ENCODE measurements at places on chromosomes 7 and 10. TPM values are rescaled to one million over a fixed set of nuclear protein-coding genes. Genes with fewer than 3 reads are reported as not detected.

The LIPN gene
- not detected for total RNA-seq

The VWA2 gene
- not detected for total RNA-seq

The CRHR2 gene
- total RNA-seq, result not detected

The NEBL gene
- total RNA-seq, result 0.11 TPM

The LIPM gene
- not detected for total RNA-seq

The NCF1 gene
- not detected for total RNA-seq

The HTR7 gene
- total RNA-seq, result 19.6 TPM

The SLC13A4 gene
- total RNA-seq, result not detected

DNA sequence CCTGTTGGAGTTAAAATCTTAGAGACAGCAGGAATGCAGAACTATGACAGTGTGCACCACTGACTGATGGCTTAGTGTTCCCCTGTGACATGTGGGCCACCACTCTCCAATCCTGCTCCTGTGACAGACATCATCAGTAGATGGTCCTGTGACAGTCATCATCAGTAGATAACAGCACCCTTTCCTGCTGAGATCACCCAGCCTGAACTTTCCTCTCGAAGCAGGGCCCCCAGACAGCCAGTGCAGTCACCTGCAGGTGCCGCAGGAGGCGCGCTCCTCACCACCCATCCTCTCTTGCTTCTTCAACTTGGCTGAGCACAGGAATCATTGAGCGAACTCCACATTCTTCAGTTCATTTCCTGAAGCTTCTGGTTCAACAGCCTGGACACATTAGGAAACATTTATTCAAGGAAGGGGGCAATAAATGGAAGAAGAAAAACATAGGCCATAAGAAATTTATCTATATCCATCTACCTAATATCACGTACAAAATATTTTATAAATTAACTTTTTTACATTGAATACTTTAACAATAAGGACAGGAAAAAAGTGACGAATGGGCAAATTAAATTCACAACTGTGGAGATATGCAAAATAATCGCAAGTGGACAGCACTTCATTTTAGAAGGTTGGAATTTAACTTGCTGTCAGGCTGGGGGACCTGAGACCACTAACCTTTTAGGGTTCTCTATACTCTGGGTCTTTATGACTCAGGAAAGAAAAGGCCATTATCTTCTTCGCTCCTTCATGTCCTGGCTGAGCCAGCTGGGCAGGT lies 32.0 kb upstream of the MKI67 start:
- DNase-seq, result no peak

DNA sequence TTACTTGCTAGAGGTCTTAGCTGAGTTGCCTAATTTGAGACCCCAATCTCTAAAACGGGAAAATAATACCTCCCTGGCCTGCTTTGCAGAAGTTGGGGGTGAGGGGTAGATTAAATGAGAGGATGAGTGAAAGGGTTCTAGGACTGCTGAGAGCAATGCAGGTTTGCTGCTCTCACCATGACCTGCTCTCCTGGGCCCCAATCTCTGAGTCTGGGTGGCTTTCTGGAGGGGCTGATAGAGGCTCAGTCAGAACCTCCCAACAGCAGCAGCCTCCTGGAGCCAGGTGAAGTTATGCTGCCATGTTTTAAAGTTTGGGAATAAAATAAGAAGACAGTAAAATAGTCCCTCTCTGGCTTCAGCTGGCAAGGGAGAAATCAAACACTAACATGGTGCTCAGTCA lies 7.3 kb downstream of the UROS start:
- DNase-seq, result no peak

DNA sequence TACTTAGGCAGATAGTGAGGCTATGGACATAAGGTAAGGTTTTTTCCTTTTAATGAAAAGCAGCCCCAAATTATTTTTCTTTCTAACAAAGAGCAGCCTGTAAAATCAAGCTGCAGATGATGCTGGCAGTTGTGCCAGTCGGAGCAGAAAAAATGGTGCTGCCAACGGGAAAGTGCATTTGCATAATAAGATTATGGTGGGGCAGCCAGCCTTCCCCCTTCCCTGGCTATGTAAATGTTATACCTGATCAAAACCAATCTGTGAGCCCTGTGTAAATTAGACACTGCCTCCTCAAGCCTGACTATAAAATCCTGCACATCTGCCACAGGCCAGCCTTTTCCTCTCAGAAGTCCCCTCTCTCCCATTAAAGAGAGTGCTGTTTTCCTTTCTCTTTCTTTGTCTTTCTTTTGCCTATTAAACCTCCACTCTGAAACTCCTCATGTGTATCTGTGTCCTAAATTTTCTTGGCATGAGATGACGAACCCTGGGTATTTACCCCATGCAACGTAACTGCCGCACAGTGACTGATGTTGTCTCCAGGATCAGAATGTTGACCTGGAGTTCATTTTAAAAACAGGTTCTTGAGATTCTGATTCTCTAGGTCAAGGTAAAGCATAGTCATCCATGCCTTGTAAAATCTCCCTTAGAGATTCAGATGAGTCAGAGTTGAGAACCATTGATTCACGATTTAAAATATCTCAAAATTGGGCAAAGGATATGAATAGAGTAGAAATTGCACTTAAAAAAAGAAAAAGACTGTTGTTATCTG lies 167.3 kb upstream of the C1GALT1 start:
- DNase-seq, result no peak

DNA sequence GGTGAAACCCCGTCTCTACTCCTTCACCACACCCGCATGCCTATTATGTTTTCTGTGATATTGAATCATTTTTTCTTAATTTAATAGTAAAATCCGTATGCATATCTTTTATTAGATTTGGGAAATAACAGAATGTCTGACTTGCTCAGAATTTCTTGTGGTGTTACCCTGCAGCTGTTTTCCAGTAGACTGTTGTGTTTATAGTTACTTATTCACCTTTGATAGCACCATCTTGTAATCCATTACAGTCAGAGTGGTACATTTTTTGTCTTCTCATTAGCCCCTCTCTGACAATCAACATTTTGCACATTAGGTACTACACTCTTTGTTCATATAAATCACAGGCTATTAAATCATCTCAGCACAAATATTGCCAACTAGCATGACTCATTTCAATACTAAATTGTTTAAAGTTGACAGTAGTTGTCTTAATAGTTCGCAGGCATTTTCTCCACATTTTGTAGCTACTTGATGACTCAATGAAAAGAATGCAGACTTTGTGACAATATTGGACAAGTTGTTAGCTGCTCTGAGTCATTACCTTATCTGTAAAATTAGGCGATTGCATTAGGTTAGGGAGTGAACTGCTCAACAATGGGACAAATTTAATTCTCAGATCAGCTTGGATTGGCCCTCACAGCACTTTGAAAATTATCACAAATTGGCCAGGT lies 17.8 kb upstream of the SLC16A12 start:
- peak; percentile 93 for DNase-seq

DNA sequence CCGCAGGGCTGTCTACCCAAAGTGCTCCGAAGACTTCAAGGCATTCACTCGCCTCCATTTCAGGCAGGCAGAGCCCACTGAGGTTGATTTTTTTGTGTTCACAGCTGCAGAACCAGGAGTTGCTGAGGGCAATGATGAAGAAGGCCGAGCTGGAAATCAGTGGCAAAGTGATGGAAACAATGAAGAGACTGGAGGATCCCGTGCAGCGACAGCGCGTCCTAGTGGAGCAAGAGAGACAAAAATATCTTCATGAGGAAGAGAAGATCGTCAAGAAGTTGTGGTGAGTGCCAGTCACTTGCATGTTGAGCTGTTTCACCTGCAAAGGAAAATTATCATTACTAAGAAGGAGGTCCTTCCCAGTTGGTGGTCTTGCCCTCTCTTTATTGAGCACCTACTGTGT lies 210.5 kb downstream of the ARHGAP21 start:
- DNase-seq, result peak; percentile 24

- DNase-seq, result no peak
Measured at GRCh38 chr10:120048391-120048790, 155.9 kb downstream of the SEC23IP start.

- peak; percentile 41 for DNase-seq
Measured at GRCh38 chr10:118522791-118523498, 72.5 kb downstream of the PRLHR start.

- peak; percentile 95 for DNase-seq
Measured at GRCh38 chr7:34096198-34096651, 190.9 kb downstream of the BMPER start.

GRCh38 chr10:71767420-71768035 lies 5.8 kb downstream of the VSIR start:
- DNase-seq, result peak; percentile 65

GRCh38 chr10:98293550-98294269 lies 25.7 kb upstream of the LOXL4 start:
- DNase-seq, result peak; percentile 53

- DNase-seq, result no peak
Measured at GRCh38 chr10:111989136-111989911, 194.2 kb downstream of the GPAM start.

GRCh38 chr7:102472126-102473041 lies 6.3 kb downstream of the POLR2J start:
- DNase-seq, result no peak

DNA sequence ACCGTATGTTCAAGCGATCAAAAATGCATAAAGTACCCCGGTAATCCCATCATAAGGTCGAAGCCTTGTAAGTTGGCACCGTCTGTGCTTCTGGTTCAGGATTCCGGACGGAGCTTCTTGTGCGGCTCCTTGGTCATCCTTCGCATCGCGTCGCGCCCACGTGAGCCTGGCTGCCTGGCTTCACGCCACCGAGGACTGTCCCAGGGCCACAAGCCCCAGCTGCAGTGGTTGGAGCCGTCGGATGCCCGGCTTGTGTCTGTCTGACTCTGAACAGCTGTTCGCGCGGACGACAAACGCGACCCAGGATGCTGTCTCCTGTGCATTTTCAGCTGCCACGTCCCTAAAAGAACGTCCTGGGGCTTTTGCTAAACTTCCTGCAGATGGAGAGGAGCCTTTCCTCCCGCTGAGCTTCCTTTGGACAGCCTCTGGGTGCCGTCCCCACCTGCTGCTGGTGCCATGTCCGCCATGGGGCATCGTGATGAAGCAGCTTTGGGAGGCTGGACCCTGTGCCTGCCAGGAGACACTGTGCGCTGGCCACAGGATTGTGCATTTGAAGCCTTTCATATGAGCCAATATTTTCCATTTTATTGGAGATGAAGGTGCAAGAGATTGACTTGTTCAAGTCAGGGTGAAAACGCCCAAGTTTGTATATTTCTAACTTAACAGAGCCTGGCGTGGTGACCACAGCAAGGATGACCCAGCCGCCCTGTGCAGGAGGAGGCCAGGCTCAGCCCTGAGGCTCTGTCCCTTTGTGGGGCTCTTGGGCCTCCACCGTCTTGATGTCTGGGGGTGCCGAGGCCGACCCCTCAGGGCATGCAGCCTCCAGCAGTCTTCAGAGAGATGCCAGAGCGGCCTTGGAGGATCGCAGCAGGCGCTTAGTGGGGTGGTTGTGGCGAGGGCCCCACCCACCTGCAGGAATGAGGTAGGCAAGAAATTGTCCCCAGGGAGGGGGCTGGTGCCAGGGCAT lies 6.7 kb upstream of the JAKMIP3 start:
- DNase-seq, result no peak

DNA sequence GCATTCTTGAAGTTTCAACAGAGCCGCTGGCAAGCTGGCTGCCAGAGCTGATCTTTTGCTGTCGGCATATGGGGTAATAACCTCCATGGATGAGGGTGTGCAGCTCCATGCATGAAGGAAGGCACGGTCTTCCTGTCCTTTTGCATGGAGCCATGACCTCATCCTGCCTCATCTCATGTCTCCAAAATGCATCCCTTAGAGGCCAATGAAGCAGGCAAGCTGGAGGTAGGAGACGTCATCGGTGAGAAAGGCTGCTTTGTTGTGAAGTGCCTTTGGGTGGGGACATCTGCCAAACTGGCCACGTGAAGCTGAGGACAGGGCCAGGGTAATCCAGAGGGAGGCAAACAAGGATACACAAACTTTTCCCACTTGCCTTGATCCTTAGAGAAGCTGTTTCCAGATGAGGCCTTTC lies 161.5 kb upstream of the TBX20 start:
- no peak for DNase-seq

DNA sequence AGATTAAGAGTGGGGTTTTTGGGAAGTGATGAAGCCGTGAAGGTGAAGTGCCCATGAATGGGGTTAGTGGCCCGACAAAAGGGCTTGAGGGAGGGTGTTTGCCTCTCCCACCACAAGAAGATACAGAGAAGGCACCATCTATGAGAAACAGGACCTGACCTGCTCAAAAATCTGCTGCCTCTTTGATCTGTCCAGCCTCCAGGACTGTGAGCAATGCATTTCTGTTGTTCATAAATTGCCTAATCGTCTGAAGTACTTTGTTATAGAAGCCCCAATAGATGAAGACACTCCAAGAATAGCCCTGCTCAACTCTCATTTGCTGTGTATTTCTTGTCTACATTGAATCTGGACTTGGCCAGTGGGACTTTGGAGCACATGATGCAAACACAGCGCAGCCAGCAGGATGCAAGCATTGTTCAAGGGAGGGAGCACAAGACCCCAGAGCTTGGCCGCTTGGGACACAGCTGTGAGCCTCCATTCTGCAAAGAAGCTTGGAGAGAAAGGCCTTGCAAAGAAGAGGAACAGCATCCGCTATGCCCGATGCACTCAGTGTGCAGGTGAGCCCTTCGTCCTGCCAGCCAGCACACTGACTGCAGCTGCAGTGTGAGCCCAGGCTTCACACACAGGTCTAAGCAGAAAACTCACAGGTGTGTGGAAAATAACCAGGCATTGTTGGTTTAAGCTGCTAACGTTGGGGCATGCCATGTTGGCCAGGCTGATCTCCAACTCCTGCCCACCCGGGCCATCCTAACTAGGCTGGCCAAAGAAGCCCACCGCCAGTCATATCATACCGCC lies 73.2 kb upstream of the KLF6 start:
- DNase-seq, result no peak

DNA sequence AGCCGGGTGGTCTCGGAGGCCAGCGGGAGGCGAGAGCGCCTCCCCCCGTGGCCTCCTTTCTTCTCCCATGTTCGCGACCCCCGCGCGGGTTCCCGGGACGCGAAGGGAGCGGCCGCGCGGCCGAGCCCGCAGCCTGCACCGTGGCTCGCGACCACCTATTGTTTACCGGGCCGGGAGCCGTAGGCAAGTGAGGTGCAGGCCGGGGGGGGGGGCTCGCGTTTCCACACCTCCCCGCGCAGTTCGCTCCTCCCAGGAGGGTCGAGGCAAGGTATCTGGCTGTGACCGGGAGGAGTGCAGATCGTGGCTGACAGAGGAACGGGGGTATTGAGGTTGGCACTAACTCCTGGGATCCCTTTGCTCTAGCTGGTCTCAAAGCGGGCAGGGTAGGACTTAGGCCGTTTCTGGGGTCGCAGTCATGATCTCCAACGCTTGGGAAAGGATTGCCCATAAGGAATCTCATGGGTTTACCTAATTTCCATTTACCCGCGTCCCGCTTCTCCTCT lies 734 bp downstream of the PTPN12 start:
- DNase-seq, result no peak

GRCh38 chr10:132786476-132786883 lies 533 bp upstream of the NKX6-2 start:
- no peak for DNase-seq

DNA sequence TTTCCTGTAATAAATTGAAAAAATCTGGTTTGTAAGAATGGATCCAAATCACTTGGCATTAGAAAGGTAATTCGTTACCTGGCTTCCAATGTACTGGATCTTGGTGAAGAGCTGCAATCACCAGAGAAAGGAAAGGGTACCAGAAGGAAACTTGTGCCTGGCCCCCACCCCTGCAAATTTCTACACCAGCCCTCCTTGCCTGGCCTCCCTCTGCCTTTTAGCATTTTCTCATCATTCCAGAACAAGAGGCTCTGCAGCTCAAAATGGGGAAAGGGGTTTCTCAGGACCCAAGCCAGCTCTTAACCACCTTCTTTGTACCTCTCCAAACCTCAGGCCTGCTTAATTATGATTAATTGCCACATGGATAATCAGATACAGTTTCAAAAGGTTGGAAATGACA lies 612.8 kb upstream of the MGMT start:
- no peak for DNase-seq

GRCh38 chr7:41917-42565 lies 150.3 kb upstream of the FAM20C start:
- DNase-seq, result peak; percentile 88

All from LHCN-M2 (cell line).